ENCODE measurements at places on chromosomes 11 and 22.

- DNase-seq, result no peak
Observed at GRCh38 chr11:127587511-127587910, 586.9 kb upstream of the KIRREL3 start.

- no peak for DNase-seq
Observed at GRCh38 chr11:46050662-46051061, 70.6 kb downstream of the PHF21A start.

GRCh38 chr11:43944761-43945311 is 2.4 kb downstream of the C11orf96 start:
- DNase-seq, result peak; percentile 61

DNA sequence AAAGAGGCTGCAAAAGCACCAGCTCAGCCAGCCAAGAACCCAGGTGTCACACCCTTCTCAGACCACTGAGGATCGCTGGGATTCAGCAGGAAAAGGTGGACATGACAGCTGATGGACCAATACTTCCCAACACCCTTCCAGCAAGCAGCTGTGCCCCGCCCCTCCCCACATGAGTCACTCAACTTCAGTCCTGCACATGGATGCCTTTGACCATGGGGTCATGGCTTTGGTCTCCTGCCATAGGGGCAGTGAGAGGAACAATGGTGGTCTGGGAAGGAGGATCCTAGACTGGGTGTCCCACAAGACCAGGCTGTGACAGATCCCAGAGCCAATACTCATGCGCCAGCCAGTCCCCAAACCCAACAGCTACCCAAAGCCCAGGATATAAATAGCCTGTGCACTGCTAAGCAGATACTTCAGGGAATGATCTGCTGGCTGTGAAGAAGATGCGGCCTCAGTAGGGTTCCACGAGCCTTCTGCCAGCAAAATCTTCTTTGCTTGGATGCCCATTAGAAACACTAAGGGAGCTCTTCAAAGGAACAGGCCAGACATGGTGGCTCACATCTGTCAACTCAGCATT is 5.5 kb upstream of the RGL4 start:
- DNase-seq, result no peak

DNA sequence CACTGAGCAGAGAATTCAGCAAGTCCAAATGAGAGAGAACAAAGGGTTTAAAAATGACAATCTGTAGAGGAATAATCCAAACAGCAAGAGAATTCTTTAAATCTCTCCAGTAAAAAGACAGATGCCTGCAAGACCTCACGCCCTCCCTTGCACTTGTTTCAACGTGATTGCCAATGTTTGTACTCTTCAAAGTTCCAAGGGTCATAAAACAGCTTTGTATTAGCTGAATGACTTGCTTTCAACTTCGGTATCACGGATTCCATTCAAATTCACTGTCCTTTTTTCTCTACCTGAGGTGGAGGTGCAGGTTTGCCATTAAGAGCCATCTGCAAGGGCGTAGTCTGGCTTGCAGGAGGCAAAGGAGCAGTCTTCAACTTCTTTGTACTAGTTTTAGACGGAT is 41.1 kb upstream of the CHRNA10 start:
- DNase-seq, result no peak

- no peak for DNase-seq
Observed at GRCh38 chr11:115146425-115146824, 357.8 kb downstream of the CADM1 start.

DNA sequence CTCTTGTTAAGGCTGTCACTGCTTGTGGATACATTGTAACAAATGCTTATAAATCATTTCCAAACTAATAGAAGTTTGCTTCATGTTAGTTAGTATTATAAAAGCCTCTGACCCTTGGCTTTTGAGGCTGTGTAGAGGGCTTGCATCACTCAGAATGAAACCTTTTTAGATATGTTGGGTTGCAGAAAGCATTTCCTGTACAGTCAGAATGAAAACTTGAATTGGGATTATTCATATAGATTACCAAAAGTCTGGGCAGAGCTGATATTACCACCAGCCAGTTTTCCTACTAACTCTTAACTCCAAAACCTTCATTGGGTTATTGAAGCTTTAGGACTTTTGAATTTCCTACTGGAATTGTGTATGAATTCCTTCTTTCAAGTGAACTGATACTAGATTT is 12.0 kb downstream of the KMT2A start:
- DNase-seq, result no peak

DNA sequence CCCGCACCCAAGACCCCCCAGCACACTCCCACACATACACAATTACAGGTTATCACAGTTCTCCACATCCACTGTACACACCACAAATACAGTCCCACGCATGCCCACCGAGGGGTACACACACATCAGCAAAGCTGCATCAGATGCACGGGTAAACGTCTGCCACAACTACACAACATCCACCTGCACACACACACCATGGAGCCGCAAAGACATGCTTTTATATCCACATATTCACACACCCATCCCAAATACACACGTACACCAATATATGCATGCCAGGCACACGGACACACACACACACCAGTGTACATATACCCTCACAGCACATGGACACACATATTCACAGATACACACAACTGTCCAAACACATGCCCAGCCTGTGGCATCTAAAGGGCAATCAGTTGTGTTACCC is 5.4 kb upstream of the KCNJ4 start:
- DNase-seq, result no peak

- DNase-seq, result no peak
Observed at GRCh38 chr11:70067036-70067435, 11.1 kb upstream of the ANO1 start.

DNA sequence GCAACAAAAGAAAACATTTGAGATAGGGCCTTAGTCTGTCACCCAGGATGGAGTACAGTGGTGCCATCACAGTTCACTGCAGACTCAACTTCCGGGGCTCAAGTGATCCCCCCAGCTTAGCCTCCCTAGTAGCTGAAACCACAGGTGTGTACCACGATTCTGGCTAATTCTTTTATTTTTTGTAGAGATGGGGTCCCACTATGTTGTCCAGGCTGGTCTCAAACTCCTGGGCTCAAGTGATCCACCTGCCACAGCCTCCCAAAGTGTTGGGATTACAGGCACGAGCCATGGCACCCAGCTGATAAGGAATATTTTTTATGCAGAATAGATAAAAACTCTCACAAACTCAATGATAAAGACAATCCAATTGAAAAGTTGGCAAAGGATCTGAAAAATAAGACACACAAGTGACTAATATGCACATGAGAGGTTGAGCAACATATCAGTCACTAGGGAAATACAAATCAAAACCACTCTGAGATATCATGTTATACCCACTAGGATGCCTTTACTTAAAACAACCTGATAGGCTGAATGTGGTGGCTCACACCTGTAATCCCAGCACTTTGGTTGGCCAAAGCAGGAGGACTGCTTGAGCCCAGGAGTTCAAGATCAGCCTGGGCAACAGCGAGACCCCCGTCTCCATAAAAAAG is 33.9 kb upstream of the CLTCL1 start:
- DNase-seq, result no peak

- no peak for DNase-seq
Observed at GRCh38 chr11:2950825-2951224, 21.6 kb upstream of the PHLDA2 start.

Measured in T-helper 9 cell (primary cell).